ENCODE measurements at places on chromosomes 3 and 15. TPM values are rescaled to one million over a fixed set of nuclear protein-coding genes. Genes with fewer than 3 reads are reported as not detected.

Gene KLHL40
- total RNA-seq, result not detected

Gene SHC4
- total RNA-seq, result not detected

Gene CIB1
- total RNA-seq, result 55.9 TPM

Gene UBA3
- 61.3 TPM for total RNA-seq

Gene INKA1
- 7.5 TPM for total RNA-seq

Gene FYCO1
- total RNA-seq, result 34.3 TPM

GRCh38 chr3:147411238-147411814, 2.2 kb downstream of the ZIC1 start:
- DNase-seq, result no peak

GRCh38 chr3:160040181-160040580, 51.5 kb downstream of the IL12A start:
- no peak for DNase-seq

- no peak for DNase-seq
Observed at GRCh38 chr3:134222835-134223234, 27.8 kb downstream of the RYK start.

GRCh38 chr15:78077871-78078210, 330 bp upstream of the TBC1D2B start:
- DNase-seq, result no peak

- DNase-seq, result no peak
Observed at GRCh38 chr3:468172-468571, 271.6 kb downstream of the CHL1 start.

DNA sequence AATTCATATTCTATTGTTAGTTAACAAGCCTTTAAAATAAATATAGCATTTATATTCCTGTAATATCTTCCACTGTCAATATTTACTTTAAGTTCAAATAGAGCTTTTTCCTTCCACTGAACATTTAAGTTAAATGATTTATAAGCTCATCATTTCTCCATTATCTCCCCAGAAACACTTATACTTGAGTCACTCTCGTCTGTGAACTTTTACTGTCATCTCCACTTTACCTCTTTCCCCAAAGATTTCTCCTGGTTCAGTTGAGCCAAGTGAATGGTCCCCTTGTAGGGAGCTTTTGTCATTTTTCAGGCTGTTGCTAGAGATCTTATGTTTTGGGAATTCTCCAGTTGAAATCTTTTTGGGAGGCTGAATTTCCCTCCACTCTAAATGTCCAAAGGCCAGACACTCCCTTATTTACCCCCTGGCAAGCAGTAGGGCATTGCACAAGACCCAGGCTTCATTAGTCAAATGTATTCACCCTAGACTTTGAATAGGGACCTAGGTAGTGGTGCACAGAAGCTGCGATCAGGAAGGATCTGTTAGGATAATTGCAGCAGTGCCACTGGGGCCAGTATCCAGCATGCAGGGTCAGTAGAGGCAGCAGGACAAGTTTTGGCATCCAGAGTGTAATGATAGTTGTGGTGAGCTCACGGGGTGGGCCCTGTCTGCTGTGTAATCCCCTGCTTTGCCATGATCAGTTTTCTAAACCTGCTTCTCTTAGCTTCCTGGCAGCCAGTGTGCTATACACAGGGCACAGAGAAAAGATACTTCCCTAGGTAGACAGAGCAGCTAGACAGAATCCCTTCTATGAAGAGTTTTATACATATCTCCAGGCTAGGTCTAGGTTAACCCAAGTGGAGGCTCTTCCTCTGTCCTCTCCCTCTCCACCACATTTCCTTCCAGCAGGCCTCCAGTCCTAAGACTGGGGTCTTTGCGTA, 356.5 kb upstream of the SLCO3A1 start:
- DNase-seq, result no peak

DNA sequence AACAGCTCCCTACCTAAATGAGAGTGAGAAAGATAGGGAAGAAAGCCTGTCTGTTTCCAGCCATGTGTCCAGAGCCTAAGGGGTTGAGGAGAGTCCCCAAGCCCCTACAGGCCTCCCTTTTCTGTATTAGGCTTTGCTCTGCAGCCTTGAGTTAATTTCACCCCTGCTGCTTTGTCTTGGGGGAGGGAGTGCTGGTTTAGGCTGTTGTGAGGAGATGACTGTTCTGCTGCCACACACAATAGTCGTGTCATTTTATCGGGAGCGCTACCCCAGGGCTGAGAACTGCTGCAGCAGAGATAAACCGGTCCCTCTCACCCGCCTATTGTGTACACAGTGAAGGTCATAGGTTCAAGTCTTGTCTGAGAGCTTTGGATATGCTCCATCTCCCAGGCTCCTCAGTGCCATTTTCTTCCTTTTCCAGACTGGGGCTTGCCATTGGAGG, 1.4 kb downstream of the ZNF609 start:
- no peak for DNase-seq

GRCh38 chr3:194219826-194220410, 84.0 kb downstream of the HES1 start:
- no peak for DNase-seq

Measured in spleen (tissue), 13 donors.